GM12878 (cell line): ENCODE measurements at places on chromosomes 6 and 20. TPM values are rescaled to one million over a fixed set of nuclear protein-coding genes. Genes with fewer than 3 reads are reported as not detected.

The VARS2 gene
- total RNA-seq, result 64.3 and 71.2 TPM in 2 replicates

The TBC1D7 gene
- total RNA-seq, result 21.0 and 23.1 TPM in 2 replicates

The GSTA2 gene
- total RNA-seq, result not detected in 2 replicates

The ID4 gene
- not detected in 2 replicates for total RNA-seq

The PI16 gene
- total RNA-seq, result not detected in 2 replicates

- no peaks in the 10 kb centered on the region for H3K36me3 ChIP-seq
- no peaks in the 10 kb centered on the region for H3K27me3 ChIP-seq
- DNase-seq, result no peak
Measured at GRCh38 chr6:117459204-117459944, 23.1 kb upstream of the DCBLD1 start.

DNA sequence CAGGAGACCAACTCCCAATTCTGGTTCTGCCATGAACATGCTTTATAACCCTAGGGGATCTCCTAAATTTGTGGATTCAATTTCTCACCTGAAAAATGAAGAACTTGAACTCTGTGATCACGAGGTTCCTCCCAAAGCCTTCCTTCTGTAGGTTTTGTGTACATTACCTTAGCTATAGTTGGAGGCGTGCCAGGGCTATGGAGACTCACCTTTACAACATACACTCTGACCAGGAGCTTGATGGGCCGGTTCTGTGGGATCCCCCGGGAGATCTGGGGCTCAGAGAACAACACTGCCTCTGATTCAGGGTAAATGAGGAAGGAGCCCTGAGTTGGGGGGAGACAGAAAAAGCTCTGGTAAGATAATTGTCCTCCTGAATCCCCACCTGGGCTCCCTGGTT lies 34.1 kb downstream of the ERGIC3 start:
- no peak overlapping the region for H3K27ac ChIP-seq
- DNase-seq, result no peak
- no peaks in the 10 kb centered on the region for H3K4me1 ChIP-seq
- H3K27me3 ChIP-seq, result no peaks in the 10 kb centered on the region
- no peak overlapping the region for H3K4me3 ChIP-seq

GRCh38 chr6:45911691-45912090 lies 104.0 kb downstream of the CLIC5 start:
- no peak overlapping the region for H3K4me3 ChIP-seq
- H3K36me3 ChIP-seq, result no peaks in the 10 kb centered on the region
- no peak overlapping the region for H3K27ac ChIP-seq
- no peak for DNase-seq

GRCh38 chr6:84752118-84752850 lies 12.1 kb downstream of the TBX18 start:
- no peak for DNase-seq
- no peaks in the 10 kb centered on the region for H3K27me3 ChIP-seq
- H3K4me3 ChIP-seq, result no peak overlapping the region
- no peaks in the 10 kb centered on the region for H3K4me1 ChIP-seq
- H3K27ac ChIP-seq, result no peak overlapping the region
